ENCODE measurements at places on chromosomes 12 and 14.

- DNase-seq: no peak
Measured at GRCh38 chr12:62817556-62818271, 117.2 kb downstream of the PPM1H start.

- no peak for DNase-seq
Measured at GRCh38 chr14:34496679-34497513, 34.9 kb upstream of the SPTSSA start.

DNA sequence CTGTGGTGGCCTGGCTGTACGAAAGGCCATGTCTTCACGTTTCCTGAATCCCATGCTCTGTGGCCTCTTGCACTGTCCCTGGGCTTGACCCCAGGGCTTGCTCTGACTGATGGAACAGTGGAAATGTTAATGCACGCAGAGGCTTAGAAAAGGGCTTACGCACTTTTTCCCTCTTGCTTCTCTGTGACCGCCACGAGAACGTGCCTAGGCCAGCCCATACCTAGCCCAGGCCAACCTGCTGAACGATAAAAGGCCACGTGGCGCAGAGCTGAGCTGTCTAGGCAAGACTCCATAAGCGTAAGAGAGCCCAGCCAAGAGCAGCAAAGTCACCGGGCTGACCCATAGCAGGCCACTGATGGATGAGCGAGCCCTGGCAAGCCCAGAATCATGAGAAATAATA, 18.3 kb downstream of the TTC7B start:
- no peak for DNase-seq

DNA sequence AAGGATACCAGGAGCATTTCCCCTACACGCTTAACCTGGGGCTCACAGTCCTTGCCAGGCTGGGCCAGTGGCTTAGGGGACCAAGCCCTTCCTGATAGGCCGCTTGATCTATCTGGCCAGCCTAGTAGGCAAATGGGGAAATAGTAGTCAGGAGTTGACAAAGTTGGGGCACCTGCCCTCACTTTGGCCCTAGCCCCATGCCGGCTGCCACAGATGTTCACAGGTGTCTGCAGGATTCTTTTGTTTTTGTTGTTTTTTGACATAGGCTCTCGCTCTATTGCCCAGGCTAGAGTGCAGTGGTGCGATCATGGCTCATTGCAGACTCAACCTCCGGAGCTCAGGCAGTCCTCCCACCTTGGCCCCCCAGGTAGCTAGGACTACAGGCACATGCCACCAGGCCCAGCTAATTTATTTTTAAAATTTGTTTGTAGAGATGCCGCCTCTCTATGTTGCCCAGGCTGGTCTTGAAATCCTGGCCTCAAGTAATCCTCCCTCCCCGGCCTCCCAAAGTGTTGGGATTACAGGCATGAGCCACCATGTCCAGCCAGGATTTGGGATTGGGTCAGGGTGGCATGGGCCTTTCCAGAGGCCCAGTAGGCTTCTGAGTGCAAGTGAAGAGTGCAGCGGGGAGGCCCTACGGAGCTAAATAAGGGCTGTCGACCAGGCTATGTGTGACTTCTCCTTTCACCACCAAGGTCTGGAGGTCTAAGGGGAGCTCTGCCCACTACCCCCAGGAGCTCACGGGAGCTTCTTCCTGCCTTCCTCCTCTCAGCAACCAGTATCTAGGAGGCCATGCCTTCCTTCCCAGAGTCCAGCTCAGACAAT, 15.5 kb upstream of the HDAC7 start:
- no peak for DNase-seq

GRCh38 chr14:67240168-67240932, 885 bp upstream of the PALS1 start:
- no peak for DNase-seq

DNA sequence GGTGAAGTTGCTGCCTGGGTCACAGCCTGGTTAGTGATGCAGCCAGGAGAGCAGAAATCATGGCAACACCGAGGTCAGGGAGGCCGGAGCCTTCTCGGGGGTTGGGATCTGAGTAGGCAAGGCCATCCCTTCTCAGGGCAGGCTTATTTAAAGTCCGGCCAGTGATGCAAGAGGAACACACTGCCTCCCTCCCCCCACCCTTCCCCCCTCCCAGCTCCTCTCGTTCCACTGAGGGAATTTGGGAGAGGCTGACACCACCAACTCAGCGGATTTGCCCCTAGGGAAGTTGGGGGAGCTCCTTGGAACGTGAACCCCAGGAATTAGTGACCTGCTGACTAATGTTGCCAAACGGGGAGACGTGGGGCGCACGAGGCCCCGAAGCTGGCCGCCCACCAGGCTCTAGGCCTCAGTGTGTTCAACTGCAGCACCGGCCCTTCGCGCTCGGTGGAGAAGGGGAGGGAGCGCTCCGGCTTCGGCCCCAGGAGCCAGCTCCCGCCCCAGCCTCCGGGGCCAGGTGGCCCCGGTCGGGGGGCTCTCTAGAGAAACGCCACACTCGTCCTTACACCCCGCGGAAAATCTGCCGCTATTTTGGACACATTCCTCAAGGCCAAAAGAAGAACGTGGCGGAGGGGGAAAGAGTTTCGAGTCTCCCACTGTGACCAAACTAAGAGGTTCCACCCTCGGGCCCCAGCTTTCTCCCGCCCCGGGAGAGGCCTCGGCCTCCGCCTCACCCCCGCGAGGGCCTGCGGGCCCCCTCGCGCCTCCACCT, 1.6 kb downstream of the CTDSP2 start:
- DNase-seq: no peak

DNA sequence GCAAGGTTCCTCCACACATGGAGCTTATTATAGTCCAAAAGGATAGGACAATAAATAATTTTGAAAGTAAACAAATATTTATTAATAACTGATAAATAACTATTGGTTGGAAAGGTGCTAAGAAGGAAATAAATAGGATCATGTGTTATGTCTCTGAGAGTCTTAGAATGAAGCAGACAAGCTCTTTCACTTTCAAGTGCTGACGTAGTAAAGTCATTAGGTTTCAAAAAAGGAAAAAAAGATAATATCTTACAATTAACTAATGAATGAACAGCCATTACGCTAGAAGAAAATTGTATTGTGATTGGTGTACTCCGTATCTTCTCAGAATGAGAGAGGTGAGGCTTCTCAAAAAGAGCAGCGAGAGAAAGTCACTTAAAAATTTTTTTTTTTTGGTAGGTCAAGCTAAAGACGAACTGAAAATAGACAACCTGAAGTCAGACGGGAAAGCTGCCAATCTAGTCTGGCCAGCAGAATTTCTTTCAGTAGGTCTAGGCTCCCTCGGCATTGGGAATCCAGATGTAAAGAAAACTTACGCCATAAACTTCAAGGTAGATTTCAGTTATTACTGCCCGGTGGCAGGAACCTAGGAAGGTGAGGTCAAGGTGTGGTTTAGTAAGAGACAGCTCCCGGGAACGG, 583 bp upstream of the LEMD3 start:
- DNase-seq: no peak

DNA sequence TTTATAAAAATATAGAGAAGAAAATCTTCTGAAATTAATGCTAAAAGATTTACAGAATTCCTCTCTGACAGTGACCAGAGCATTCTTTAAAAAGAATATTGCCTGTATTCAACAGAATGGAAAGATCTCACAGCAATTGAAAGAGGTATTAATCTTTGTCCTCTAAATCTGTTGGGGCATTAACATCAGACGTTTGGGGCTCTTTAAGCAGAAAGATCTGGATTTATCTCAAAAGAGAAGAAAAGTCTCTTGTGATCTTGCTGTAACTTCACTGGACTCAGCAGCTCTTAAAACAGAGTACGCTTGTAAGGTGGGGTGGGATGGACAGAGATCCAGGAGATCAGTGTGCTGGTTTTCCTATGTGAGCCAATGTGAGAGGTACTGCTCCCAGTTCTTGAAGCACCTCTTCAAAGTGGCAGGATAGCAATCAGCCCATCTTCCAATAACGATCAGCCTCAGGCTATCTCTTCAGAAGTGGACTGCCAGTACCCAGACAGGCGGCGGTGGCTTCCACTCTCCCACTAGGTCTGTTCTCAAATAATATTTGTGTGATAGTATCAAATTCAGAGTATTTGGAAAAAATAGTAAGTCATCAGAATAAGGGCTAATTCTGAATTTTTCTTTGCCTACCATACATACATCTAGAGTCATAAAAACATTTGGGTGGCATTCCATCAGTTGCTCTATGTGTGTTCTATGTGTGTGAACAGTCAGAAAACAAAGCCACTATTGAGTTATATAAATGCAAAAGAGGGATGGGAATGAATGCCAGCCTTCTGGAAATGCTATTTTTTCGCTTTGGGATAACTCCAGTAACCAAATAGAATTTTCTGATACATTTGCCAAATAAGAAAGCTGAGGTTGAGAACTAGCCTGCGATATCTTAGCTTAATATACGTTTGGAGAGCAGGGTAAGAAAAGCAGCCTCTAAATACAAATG, 237.4 kb upstream of the RGS6 start:
- DNase-seq: no peak

- DNase-seq: no peak
Measured at GRCh38 chr12:51199366-51199945, 18.4 kb downstream of the POU6F1 start.

GRCh38 chr14:70186900-70187451, 1.8 kb downstream of the SLC8A3 start:
- no peak for DNase-seq
